NCI-H2081 treated with DMSO at 0.1 percent for 48 hours (cell line): ENCODE measurements at places on chromosomes 6 and 20.

- no peak for DNase-seq
Measured at GRCh38 chr20:51480507-51481270, 61.8 kb downstream of the NFATC2 start.

- DNase-seq: no peak
Measured at GRCh38 chr20:12916699-12917098, 92.1 kb upstream of the SPTLC3 start.

DNA sequence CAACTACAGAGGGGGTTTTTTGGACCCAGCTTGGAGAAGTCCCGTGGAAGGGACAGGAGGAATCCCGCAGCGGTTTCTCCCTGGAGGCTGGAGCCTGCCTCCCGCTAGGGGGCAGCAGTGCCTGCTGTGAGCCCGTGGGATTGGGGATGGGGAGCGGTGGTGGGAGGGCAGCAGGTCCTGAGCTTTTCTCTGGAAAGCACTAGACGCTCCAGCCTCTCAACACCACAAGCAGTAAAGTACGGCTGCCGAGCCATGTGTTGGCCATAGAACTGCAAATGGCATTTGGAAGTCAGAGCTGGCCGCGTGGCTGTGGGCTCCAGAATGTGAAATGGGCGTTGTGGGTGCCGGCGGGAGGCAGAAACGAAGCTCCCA lies 47.8 kb downstream of the GMPR start:
- DNase-seq: no peak

DNA sequence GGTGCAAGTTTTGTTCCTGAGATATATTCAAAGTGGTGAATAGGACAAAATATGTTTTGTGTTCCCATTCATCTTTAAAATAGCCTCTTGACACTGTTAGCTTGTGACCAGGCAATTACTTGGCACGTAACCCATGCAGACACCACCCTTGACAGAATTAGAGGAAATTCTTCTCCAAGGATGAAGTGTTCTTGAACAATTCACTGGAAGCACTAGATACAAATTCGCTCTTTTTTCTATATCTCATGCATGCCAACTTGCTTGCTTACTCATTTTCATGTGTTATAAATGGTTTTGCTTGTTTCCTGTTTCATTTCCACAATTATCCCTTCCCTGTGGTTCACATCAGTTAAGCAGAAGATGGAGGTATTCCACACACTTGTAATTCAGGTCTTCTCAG lies 105.2 kb upstream of the MAN1A1 start:
- DNase-seq: no peak

DNA sequence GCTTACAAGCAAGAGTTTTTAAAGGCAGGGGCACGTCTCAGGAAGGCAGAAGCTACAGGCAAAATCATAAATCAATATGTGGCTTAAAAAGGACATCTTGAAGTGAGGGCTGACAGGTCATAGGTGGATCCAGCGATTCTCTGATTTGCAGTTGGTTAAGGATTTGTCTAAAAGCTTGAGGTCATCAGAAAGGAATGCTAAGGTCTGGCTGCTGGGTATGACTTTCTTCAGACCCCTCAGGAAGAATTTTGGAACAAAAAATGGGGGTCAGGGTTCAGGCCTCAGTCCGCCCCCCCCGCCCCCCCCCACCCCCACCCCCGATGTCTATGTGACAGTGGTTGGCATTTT lies 261.9 kb downstream of the CDH4 start:
- no peak for DNase-seq

GRCh38 chr6:39820553-39820952 lies 28.4 kb downstream of the DAAM2 start:
- no peak for DNase-seq

GRCh38 chr6:110618591-110619267 lies 142.3 kb upstream of the SLC22A16 start:
- DNase-seq: no peak

DNA sequence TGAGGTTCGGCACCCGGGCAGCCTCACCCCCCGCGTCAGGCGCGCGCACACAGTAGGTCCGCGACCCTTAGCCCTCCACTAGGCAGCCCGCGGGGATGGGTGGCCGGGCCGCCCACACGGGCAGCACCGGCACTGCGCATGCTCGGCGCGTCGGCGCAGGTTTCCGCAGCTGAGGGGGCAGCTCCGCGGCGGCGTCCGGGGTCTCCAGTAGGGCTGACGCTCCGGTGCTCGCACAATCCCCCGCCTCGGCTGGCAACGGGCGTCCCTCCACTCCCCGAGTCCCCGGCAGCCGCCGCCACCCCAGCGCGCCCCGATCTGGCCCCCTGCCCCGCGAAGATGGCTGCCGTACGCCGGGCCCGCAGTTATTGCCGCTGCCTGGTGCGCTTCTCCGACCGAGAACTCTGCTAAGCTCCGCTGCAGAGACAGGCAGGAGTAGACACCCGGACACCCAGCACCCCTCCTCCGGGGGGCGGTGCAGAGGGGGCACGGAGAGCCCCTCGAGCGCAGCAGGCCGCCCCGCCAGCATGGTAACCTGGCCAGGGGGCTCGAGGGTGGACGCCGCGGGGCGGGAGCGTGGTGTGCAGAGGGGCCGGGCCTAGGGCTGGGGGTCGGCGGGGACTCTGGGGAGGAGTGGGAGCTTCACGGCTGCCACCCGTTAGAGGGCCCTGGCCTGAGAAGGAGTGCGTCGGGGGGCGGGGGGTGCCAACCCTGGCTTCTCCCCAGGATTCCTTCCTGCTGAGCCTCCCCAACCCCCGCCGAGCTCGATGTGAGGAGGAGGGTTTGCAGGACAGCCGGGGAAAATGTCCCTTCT lies at the start of gene FBXO9:
Gene FBXO9, plus strand, starts transcription at position 139 of the 811 bp plus-strand sequence. Its CDS starts 386 bp downstream, at position 525.
- DNase-seq: no peak

DNA sequence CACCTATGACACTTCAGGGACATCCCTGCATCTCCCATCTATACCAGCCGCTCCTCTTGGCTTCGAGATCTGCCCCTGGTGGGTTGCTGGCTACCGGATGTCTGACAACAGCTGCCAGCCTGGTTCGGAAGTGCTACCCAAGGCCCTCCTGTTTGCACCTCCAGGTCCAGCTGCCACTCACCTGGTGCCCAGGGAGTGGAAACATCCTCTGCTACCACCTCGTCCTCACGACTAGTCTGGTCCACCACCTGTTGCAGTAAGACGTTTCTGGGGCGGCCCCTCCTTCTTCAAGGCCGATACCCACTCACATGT lies 8.3 kb upstream of the PCMTD2 start:
- DNase-seq: no peak

- no peak for DNase-seq
Measured at GRCh38 chr20:59268870-59269269, 31.5 kb upstream of the EDN3 start.

GRCh38 chr6:149266659-149267058 lies 50.9 kb upstream of the TAB2 start:
- no peak for DNase-seq

DNA sequence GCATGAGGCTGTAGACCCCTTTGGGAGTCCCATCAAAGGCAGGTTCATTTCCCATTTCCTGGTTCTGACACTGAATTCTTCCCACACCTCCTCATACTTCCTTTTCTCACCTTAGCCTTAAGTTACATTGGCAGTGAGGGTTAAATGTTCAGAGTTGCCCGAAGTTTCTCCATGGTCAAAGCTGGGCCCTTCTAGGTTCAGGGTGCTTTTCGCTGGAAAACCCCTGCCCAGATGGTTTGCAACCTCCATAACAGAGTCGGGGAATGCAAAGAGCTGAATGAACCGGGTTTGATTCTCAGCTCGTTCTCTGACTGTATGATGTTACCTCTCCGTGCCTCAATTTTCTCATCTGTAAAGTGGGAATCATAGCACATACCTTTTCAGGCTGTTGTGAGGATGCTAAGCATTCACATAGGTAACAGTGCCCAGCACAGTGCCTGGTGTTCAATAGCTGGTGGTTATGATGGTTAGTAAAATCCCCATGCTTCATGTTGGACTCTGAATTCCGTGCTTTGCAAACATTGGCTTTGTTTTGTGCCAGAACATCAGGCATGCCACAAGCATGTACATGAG lies 149.8 kb downstream of the NFATC2 start:
- no peak for DNase-seq

DNA sequence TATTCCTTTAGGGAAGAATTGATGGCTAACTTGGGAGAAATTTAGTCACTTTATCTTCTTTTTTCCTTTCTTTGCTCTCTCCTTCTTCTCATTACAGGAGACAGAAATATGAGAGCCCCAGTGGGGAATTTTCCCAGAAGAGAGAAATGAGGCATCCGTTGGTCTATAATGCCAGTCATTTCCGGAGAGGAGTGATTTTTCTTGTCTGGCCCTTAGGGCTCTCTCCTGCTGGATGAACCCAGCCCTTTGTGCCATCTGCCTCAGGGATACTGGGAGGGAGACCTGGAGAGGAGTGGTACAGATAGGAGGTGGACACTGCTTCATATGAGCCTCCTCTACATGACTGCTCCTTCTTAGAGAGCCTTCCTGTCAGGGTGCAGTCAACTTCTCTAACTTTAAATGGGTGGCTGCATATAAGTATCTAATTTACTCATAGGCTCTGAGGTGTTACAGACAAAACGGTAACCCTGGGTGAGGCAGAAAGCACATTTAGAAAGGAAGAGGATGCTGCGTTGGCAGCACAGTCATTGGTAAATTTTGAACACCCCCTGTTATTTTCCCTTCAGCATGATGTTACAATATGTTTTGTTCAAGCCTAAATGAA lies 21.9 kb downstream of the RIMS1 start:
- no peak for DNase-seq

- DNase-seq: no peak
Measured at GRCh38 chr6:165722022-165722421, 59.0 kb upstream of the PDE10A start.

DNA sequence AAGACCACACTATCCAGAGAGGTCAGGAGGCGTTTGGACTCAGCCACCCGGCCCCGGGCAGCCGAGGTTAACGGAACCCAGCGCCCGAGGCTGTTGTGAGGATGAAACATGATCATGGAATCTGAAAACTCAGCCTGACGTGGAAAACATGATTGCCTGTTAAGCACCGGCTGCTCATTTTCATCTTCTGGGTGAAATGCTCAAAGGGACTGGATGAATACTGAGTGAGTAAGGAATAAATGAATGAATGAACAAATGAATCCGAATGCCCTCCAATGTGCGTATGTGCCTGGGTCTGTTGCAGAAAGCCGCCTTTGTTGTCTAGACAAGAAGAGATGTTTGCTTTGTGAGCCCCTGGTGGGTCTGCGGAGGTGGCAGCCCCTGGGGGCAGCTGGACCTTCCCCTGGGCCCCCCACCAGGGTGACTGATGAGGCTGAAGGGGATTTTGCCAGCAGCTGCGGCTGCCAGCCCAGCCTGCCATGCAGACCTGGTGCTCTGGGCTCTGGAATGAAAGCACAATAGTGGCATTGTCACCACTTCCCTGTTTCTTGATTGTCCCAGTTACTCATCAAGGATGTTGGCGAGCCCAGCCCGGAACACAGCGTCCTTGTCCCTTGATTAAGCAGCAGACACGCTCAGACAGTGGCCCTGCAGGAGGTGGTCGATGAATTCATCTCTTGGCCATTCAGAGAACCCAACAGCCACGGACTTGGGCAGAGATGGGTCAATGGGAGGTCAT lies 211.1 kb downstream of the ANKRD60 start:
- DNase-seq: no peak

- no peak for DNase-seq
Measured at GRCh38 chr20:24634855-24635254, 165.4 kb downstream of the SYNDIG1 start.

DNA sequence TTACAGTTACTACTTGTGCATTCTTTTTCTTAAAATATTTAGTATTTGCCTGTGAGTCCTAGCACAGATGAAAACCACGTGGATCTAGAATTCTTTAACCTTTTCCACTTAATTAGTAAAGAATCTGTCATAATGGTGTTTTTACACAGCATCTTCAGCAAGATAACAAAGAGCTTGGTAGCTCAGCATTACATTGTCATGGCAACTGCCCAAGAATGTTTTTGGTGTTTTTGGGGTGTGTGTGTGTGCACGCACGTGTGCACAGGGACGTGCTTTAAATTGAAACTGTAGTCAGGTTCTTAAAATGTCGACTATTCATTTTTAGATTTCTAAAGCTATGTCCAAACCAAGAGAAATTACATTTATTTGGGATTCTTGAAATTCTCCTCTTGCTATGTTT lies 108.0 kb downstream of the FIG4 start:
- no peak for DNase-seq

GRCh38 chr20:35871259-35871771 lies 83.0 kb downstream of the SCAND1 start:
- no peak for DNase-seq

GRCh38 chr20:49854190-49854875 lies 41.7 kb downstream of the SLC9A8 start:
- no peak for DNase-seq

DNA sequence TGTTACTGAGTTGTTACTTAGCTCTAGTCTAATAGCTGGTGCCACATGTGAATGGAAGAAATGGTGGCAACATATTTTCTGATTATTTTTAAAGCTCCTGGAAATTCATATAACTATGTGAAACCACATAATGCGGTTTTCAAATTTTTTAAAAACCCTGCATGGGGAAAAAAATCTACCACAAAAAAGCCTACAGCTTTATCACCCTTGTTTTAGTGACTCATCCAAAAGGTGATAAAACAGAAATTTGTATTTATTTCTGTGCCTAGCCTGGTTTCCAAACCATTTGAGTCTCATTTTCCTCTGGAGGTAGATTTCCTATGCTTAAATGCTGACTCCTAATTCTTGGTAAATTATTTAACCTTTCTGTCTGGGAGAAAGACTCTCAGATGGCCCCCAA lies 5.4 kb upstream of the FBXO30 start:
- no peak for DNase-seq
